ENCODE measurements at places on chromosomes 6 and 20.

DNA sequence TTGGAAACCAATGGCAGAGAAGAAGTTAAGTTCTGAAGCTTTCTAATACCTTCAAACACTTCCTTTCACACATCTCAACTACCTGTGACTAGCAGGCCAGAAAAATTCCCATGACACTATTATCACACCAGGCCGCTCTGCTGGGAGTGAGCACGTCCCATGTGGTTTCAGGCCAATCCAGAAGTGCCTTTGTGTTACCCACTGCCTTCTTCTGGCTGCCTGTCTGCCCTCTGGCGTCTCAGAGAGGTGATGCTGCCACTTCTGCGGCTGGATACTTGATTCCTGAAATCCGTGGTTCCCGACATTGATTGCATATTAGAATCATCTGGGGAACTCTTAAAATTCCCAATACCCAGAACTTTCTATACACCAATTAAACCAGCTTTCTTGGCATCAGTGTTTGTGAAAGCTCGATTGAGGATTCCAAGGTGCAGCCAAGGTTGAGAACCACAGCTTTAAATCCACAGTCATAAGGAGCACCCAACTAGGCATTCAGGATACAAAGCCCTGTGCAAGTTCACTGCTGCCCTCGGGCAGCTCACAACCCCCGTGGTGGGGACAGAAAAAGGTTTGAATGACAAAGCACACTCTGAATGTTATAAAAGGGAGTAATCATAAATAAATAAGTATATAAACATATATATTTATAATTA is 65.6 kb downstream of the STMND1 start:
- DNase-seq = peak; percentile 76

GRCh38 chr6:84556541-84557335 is 207.7 kb downstream of the TBX18 start:
- no peak for DNase-seq

DNA sequence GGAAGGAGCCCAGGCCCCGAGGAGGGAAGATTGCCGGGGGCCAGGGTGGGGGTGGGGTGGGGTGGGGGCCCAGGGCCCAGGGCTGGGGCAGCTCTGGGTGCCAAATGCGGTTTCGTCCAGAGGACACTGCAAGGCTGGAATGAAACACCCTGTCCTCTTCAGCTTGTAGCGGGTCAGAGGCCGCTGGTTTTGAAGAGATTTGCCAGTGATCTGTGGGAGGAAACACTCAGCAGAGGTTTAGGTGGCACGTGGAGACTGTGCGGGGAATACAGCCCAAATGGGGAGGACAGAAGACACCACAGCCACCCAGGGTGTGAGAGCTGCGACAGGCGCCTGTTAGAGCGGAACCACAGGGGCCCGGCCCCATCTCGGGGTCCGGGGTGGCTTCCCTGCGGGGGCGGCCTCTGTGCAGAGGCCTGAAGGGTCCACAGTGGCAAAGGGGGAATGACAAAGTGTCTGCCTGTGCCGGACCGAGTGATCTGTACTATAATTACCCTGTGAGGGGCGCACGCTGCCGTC is 29.2 kb downstream of the FRMD1 start:
- no peak for DNase-seq

- DNase-seq = no peak
Observed at GRCh38 chr20:60518022-60518421, 559.8 kb downstream of the CDH26 start.

- DNase-seq = no peak
Observed at GRCh38 chr20:50821994-50822393, 27.1 kb downstream of the BCAS4 start.

GRCh38 chr20:48193627-48194425 is 408.5 kb upstream of the SULF2 start:
- DNase-seq = no peak

GRCh38 chr6:119521251-119521650 is 171.7 kb upstream of the MAN1A1 start:
- DNase-seq = no peak

- no peak for DNase-seq
Observed at GRCh38 chr6:148274809-148275208, 67.8 kb upstream of the SASH1 start.

GRCh38 chr6:155544677-155545076 is 89.0 kb upstream of the NOX3 start:
- DNase-seq = no peak

DNA sequence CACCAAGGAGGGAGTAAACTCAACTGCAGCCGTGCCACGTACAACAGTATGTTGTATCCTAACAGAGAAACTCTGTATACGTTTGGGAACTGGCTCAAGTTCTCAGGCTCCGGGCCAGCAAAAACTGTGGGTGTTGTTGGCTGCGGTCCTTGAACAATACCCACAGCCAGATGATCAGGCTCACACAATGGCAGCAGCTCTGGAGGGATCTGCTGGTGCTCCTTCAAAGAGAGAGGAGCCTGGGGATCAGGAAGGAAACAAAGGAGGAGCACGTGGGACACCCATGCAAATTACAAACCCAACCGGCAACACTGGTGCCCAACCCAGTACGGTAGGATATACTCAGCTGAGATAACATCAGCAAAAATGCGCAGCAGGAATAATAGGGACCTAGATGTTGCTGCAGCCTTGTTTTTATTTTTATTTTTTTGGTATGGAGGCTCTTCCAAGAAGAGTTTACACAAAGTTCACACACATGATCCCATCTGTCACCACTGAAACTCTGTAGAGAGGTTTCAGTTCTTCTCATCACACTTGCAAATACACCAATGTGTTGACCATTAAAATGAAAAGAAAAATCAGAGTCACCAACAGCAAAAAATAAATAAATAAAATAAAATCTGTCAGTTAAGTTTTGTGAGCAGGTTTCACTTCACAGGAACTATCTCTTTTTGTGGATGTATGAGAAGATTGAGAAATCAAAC is 41.2 kb upstream of the PDE10A start:
- peak; percentile 51 for DNase-seq

- DNase-seq = peak; percentile 61
Observed at GRCh38 chr6:1527073-1527457, 82.7 kb upstream of the FOXC1 start.

DNA sequence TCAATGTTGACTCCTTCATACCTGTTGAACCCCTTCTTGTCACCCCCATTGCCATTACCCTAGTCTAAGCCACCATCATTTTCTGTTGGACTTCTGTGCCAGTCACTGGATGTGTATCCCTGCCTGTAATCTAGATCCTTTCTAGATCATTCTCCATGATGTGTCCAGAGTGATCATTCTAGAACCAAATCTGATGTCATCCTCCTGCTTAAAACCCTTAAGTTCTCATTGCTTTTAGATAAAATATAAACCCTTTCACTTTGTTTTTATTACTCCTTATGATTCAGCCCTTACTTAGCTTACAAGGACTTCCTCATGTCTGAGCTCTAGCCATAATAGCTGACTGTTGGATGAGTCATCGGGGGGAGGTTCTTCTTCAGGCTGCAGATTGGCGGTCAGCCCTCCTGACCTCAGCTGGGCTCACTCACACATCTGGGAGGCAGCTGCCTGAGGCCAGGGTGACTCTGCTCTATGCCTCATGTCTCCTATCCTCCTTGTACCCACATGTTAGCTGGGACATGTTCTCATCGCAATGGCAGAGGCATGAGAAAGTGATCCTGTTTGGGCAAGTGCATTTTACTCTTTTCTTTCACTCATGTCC is 287.6 kb downstream of the ESR1 start:
- no peak for DNase-seq

GRCh38 chr6:15770347-15771143 is 107.7 kb upstream of the DTNBP1 start:
- DNase-seq = no peak

GRCh38 chr6:42313941-42314570 is 96.4 kb upstream of the MRPS10 start:
- no peak for DNase-seq

- no peak for DNase-seq
Observed at GRCh38 chr20:36378686-36379085, 72.5 kb downstream of the DLGAP4 start.

DNA sequence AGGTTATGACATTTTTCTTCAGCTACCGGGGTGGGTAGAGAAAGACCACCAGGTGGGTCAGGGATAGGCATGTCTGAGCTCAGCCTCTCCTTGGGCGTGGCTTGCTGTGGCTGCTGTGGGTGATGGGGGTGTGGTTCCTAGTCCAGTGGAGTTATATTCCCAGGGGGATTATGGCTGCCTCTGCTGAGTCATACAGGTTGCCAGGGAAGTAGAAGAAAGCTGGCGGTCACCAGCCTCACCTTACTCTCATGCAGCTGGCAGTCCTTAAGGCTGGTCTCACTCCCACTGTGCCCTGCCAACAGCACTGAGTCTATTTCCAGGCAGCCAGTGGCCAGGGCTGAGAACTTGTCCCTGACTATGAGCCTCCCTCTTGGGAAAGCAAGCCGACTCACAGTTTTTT is 130.0 kb downstream of the SCP2D1 start:
- DNase-seq = no peak

DNA sequence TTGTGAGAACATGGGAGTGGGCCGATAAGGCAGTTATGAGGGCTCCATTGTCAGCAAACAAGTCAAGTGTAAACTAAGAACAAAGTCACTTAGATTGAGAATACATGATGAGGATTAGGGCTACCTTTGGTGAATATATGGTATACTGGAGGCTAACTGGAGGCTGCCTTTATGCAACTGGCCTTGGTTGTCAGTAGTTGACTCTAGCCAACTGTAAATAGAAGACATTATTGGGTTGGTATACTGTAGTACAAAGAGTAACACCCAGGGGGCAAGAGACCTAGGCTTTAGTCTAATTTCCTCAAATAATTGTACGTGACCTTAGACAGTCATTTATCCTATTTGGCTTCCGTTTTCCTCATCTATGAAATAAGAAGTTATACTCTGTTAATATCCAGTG is 235.2 kb downstream of the ARID1B start:
- DNase-seq = no peak

DNA sequence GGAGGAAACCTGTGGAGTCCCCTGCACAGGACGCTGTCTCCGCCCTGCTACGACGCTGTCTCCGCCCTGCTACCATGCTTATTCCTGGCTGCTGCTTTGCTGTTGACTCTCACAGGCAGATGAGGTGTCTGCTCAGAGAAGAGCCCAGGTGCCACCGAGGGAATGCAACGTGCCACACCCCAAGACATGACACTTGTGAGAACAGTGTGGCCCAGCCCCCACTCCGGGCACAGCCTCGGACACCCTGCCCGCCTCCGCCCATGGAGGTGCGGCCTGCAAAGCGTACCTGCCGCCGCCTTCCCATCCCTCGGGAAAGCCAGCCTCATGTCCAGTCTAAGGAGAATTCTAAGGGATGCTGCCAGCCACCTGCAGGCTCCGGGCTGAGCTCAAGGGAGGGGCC is 15.6 kb upstream of the MRGBP start:
- DNase-seq = no peak

DNA sequence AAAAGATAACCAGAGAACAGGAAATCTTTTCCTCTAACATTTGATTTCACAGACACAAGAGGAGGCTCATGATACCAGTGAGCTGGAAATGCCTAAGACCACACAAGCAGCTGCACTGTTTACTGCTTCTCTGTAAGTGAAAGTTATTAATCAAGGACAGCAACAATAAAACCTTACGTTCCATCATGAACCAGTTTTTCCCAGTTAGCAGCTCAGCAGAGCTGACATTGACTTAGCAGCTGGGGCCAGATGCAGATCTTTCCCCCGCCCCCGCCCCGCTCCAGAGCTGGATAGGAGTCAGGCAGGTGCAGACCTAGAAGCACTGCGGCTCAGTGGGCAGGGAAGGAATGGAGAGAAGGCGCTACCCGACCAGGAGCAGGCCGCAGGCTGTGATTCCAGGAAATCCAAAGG is 275.2 kb downstream of the GMDS start:
- no peak for DNase-seq

DNA sequence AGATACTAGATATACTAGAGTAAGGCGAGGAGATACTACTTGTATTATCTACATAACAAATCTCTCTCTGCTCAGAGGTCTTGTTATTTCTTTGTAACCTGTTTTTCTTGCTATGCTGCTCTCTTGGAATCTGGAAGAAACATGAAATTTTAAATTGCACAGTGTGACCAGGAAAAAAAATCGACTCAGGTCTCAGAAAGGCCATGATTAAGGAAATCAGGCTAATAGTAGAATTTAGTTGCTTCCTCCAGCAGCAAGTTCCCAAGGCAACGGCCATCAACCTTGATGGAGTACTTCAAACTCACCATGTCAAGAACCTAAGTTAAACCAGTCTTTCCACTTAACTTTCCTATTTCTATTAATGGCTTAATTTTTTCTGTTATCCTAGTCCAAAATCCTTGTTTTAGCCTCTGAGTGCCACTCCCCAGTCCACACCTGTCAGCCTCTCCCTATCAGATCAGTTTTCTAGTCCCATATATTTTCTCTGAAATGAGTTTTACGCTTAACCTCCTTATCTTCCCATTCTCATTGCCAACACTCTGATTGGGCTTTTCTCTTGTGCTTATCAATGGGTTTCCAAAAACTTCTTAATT is 87.7 kb upstream of the BEND3 start:
- no peak for DNase-seq

DNA sequence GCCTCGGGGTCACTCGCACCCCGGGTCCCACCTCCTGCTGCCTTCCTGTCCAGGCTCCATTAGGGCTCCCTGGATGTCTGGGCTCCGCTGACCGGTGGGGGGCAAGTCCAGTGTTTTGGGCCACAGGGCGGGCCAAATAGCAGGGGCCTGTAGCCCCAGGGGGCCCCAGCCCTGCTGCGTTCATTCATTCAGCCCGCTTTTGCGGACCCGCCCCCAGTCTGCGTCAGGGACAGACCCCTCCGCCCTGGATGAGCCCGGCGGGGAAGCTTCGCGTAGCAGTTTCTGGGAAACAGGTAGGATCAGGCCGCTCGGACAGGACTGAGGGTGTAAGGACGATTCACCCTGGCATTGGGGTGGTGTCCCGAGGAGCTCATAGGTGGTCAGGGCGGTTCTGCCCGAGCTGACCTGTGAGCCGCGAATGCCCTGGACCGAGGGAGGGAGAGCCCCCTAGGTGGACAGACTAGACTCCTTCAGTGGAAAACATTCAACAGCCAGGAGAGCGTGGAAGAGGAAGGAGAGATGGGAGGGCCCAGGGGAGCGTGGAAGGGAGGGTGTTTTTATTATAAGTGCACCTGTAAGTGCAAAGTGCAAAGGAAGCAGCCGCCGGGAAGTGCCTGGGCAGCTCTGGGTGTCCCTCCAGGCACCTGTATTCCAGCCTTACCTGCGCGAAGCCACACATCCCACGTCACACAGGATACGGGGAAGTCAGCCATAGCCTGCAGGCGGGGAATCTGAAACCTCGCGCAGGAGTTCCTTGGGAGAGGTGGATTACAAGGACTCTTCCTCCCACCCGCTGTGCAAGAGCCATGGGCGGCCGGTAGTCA is 662 bp downstream of the ENTPD6 start:
- DNase-seq = peak; percentile 66

DNA sequence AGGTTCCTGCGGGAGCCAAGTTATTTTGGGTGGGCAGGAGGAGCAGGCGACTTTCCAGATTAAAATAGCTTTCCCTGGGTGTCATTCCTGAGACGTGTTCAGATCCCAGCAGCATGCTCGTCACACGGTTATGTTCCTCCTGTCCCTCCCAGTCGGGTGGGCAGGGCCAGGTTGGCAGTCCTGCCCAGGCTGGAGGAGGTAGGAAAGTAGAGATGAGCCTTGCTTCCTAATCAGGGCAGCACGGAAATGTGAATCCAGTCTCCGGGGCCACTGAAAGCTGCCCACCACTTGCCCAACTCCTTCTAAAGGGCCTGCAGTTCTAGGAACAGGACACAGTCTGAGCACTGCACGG is 137.0 kb downstream of the MRPL14 start:
- DNase-seq = no peak

GRCh38 chr20:34215711-34216381 is 25.4 kb upstream of the ASIP start:
- DNase-seq = peak; percentile 93

GRCh38 chr6:124979294-124979678 is 17.0 kb downstream of the RNF217 start:
- no peak for DNase-seq

Data from neural progenitor cell (in vitro differentiated cells).